ENCODE measurements at places on chromosomes 4 and X.

- DNase-seq = no peak
These were observed 125.7 kb downstream of the EIF4E start for GRCh38 chr4:98803251-98803650.

DNA sequence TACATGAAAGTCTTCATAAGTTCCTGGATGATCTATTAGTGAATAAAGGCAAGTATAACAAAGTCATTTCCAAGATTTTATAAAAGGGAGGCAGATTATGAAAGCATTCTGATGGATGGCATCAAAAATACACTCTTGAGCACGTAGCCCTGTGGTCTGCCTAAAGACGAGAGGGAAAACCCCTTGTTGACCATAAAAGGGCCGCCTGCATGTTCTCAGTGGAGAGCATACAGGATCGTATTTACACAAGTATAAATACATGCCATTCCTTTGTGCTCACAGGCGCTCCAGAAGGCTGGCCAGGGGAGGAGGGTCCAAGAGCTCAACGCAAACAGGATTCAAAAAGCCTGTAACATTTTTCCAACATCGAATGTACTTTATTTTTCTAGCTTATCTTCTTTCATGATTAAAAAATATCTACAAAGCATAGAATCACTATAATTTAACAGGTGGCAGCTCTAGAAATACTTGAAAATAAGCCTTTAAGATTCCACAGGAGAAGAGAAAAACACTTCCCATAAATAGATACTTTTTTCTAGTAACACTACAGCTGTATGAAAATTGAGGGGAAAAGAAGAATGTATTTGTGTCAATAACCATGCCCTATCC, 29.6 kb downstream of the PDGFC start:
- DNase-seq = peak; percentile 65

DNA sequence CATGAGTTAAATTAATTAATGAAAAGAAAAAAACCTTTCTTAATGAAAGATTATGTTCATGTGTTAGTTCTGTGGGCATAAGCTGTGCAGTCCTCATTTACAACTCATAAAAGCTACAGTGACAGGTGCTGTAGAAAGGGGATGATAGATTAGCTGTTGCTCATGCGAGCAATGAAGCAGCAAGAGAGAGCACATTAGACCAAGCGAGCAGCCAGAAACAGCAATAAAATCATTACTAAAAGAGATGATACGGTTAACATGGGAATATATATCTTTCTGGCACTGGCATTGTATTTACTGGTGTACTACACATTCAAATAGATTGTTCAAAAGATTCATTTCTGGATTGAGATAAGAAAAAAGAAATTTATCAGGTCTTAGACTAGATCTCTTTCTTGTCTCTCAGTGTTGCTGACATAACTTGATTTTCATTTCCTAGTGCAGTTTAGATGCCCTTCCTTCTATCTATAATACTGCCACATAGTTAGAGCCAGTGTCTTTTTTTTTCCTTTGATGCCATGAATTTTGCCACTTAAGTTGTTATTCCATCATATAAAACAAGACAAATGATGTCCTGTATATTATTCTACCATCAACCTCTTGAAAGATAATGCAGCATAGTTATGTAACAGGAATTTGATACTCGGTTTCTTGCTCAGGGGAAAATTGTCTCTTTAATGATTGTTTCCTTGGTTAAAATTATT, 164.6 kb downstream of the BANK1 start:
- DNase-seq = peak; percentile 22

- no peak for DNase-seq
These were observed 92.1 kb downstream of the AFF1 start for GRCh38 chr4:87026800-87027495.

GRCh38 chr4:156969101-156969500, 2.5 kb downstream of the PDGFC start:
- no peak for DNase-seq

- DNase-seq = peak; percentile 7
These were observed 293.1 kb downstream of the CAMK2D start for GRCh38 chr4:113468165-113469022.

DNA sequence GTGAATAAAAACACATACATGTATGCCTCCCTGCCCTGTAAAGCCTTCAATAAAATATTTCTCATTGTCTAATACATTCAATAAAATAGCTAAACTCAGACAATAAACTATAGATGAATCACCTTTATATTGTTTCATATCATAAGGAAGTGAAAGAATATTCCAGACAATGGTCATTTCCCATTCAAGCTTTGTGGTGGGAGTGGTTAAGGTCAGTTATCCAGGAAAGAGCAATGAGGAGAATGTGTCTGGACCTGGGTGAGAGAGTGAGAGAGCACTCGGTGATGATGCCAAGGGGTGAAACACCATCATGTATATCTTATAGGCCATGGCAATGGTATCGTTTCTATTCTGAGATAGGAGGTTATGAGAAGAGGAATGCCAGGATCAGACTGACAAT, 197.8 kb downstream of the PDHA2 start:
- no peak for DNase-seq

DNA sequence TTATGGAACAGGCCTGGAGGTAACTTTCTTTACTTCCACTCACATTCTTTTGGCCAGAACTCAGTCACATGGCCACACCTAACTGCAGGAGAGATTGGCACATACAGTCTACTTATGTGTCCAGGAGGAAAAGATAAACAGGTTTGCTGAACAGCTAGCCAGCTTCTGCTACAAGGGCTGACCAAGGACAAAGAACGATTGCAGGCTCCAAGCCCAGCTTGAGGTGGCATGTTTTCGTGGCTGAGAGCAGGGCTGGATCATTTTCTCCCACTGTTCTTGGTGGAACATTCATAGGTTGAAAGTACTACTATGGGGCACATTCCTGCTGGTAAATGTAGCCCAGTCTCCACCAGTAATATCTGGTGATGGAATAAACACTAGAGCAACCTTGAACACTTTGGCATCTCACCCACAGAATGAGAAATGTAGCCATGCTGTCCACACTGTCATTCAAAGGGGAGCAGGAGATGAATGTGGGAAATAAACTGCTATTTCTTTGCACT, 28.2 kb downstream of the NHS start:
- DNase-seq = no peak

DNA sequence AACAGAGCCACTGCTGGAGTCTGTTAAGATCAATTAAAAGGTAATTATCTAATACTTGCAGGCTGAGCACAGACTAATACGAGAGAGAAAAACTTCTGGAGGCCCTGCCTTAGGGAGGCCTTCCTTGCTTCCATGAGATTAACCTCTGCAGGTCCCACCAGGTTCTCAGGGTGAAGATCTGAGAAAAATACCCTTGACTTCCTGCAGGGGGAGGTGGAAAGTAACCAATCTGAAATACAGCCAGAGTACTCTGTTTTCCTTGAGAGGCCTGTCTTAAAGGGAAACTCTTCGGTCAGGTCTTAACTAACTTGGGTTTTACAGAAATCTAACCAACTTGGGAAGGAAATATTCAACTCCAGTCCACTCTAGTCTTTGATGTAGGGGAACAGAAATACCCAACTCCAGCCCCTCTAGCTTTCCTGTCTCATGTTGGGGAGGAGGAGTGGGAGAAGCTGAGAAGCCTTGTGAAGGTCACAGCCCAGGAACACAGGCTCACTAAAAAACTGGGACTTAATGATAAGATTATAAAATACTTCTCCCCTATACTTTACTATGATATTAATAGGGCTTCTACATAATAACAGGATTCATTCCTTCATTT, 77.1 kb downstream of the TBCK start:
- DNase-seq = peak; percentile 57

DNA sequence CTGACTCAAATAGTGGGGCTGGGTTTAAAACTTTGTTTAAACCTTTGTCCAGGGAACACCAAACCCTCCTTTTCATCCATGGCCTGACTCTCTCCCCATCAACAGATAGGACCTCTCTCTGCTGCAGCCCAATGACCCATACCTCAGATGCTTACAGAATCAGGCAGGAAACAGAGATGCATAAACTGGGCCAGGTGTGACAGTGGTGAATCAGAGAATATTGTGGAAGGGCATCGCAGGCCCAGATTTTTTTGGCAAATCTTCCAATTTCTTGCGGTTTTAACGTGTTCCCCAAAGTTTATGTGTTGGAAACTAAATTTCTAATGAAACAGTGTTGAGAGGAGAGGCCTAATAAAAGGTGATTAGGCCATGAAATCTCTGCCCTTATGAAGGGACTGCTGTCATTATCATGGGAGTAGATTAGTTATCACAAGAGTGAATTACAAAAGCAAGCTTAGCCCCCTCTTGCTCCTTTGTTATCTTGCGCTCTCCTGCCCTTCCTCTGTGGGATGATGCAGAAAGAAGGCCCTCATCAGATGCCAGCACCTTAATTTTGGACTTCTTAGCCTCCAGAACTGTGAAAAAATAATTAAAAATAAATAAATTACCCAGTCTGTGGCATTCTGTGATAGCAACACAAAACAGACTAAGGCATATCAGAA, 82.8 kb downstream of the STK32B start:
- DNase-seq = no peak

GRCh38 chr4:80065601-80066000, 7.4 kb downstream of the ANTXR2 start:
- DNase-seq = no peak

- no peak for DNase-seq
These were observed 55.7 kb downstream of the BTC start for GRCh38 chr4:74738464-74739143.

DNA sequence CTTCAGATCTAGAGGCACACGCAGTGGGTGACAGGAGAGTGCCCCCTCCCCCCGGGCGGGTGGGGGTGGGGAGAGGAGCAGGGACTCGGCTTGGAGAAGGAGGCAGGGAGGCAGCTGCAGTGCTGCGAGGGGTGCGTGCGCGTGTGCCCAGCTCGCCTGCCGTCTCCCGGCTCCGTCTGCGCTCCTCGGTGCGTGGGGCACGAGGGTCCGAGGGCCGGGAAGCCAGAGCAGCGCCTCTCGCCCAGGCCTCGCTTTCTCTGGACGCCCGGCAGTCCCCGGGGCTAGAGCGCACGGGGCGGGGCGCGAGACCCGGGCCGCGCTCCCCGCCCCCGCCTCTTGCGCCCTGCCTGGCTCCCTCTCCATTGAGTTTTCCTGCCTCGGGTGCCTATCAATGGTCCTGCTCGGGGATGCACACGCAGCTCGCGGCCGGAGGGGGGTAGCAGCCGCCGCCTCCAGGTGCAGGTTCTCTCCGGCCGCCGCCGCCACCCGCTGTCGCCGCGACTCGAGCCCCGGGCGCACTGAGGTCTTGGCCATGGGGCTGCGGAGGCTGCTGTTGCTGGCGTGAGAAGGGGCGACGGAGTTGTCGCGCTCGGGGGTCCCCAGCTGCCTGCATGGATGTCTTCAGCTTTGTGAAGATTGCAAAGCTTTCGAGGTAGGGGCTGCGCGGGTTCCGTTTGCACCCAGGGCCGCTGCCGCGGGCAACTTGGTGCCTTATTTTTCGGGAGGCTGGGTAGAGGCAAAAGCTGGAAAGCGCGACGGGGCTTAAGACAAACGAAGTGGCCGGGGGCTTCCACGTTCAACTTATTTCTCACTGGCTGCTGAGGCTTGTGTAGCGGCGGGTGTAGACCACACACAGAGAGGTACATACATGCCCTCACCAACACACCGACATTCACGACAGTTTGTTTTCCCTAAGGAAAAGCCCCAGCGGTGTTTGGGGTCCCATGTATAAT, at the start of gene FRMPD4:
FRMPD4 (plus strand) TSS at position 113 of the 953 bp plus-strand sequence; CDS start at position 612, 499 bp downstream.
- peak; percentile 27 for DNase-seq

GRCh38 chrX:77014377-77015372, 432.5 kb upstream of the FGF16 start:
- peak; percentile 17 for DNase-seq

GRCh38 chr4:76365636-76366035, 55.3 kb downstream of the CCDC158 start:
- DNase-seq = no peak

DNA sequence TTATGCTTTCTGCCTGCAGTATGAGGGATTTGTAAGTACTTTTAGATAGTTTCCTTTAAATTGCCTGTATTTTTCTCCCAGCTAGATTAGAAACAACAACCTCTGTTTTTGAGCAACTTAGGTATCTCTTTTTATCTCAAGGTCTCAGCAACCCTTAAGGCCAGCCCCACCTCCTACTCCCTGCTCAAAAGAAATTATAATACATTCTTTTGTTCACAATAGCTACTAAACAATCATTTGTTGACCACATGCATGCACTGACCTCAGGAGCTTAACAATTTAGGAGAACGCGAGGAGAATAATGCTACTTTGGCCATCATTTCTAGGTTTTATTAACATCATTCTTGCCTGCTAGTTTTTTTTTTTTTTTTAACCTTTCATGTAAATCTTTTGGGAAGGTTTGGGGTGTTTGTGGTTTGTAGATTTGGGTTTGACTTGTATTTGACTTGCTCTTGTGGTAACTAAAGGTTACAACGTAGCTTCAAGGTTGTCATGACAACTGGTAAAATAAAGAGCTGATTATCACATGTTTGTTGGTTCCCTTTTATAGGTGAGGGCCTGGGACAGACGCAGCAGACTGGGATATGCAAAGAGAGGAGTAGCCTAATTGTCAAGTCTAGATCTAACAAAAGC, 145.4 kb upstream of the PLAC1 start:
- DNase-seq = no peak

DNA sequence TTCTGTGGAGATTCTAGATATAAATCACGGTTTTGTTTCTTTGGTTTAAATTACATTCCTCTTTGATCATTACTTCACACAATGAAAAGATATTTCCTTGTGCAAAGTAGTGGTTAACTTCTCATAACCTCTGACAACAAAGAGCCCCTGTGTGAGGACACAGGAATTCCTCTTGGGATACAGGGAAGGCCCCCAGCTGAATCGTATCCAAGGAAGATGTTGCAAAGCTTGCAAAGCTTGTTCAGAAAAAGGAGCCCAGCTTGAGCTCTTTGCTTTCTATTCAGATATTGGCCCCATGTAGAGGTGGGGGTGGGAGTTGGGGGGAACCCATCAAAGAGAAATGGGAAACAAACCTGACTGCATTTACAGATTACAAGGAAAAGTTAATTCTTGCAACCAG, 145.7 kb downstream of the RELL1 start:
- no peak for DNase-seq

GRCh38 chrX:7242613-7243012, 94.7 kb upstream of the PUDP start:
- no peak for DNase-seq

DNA sequence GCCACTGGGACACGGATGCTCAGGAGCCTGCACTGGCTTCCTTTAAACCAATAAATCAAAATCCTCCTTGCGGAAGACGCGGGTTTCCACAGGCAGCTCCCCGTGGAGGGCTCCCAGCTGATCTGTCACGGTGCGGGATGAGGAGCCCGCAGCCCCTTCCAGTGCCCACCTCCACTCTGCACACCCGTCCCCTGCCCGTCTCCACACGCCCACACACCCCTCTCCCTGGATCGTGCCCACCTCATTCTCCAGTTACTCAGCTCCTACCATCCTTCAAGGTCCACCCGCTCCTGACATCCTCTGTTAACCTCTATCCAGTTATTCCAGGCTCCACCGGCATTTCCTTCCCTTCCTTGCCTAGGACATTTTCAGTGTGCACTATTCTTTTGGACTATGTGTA, 895.9 kb downstream of the TRIML1 start:
- DNase-seq = no peak
